Stimulated activated CD4-positive, alpha-beta T cell treated with anti-CD3 and anti-CD28 coated beads, Interleukin-4, amount 100 ng/mL, for 4 hours (primary cell): ENCODE measurements at places on chromosomes 7 and 10.

- no peak for DNase-seq
These were observed 108.8 kb downstream of the GNAI1 start for GRCh38 chr7:80243425-80243824.

GRCh38 chr7:45646207-45646821, 72.1 kb downstream of the ADCY1 start:
- DNase-seq: no peak

- no peak for DNase-seq
These were observed 34.3 kb downstream of the TPST1 start for GRCh38 chr7:66239467-66239856.

DNA sequence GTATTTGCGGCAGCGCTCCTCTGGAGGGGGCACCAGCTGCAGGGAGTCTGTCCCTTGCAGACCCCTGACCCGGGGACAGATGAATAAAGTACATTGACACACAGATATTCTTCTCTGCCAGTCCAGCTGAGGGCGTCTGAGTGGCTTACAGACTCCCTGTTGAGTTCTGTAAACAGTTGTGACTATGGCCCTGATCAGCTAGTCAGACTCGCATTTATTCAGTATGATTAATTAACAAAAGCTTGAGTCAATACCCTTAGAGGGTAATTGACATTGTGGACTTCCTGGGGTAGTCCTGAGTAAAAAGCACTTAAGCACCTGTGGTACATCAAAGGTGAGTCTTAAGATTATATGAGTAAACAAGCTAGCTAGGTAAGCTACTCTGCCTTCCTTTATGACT, 21.0 kb downstream of the ANKRD30A start:
- DNase-seq: no peak

GRCh38 chr7:98249106-98249505, 2.9 kb downstream of the TECPR1 start:
- no peak for DNase-seq

GRCh38 chr10:101850749-101851148, 7.1 kb upstream of the KCNIP2 start:
- DNase-seq: no peak

DNA sequence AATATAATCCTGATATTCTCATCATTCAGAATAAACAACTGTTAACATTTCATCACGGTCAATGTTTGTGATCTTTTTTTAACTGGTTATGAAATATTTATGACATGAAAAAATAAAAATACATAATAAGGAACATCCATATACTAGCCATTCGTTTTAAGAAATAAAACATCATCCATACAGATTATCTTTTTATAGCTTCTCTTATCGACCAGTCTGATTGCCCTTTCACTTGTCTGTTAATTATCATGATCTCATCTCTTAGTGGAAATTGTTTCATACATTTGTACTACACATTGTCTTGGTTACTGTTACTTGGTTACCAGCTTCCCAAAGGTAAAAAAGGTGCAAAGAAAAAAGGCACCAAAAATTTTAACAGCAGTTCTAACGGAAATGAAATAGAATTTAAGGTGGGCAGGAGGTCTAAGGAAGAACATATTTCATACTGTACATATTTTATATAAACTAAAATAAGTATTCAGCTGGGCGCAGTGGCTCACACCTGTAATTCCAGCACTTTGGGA, 8.4 kb downstream of the ARHGAP21 start:
- no peak for DNase-seq

DNA sequence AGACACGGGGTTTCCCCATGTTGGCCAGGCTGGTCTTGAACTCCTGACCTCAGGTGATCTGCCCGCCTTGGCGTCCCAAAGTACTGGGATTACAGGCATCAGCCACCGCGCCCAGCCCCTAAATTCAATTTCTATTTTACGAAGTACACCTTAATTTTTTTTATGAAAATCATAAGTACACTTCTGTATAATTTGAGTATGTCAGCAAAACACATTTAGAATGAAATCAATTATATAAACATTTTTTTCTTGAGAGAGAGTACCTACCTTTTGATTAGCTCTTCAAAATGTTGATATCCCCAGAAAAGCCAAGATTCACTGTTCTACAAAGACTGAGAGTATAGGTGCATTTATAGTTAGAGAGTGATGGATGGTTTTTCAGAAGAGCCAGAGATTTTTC, 20.5 kb upstream of the ITGA8 start:
- no peak for DNase-seq

DNA sequence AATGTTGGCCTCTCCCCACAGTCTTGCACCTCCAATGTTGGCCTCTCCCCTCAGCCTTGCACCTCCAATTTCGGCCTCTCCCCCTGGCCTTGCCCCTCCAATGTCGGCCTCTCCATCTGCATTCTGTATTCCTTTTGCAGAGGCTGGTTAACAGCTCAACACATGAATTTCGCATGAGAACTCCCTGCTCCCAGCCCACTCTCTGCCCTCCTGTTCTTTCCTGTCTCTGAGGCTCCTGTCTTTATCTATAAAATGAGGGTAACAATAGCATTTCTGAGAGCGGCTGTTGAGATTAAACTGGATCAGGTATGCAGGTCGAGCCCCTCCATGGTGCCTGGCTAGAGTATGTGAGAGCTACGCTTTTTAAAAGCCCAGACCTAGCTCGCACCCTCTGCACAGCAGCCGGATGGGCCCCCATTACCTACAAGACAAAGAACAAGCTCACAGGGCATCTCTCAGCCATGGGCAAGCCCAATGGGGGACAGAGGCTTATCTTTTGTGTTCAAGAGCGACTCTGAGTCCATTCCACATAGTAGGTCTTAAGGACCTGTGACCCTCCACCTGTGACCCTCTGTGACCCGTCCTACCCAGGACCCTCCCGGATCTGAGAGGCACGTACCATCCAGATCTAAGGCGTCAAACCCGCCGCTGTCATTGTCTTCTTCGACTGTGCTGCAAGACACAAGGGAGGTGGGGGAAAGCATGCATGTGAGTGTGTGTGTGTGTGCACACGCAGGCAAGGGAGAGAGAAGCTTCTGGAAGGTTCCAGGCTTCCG, 82.2 kb upstream of the GNA12 start:
- no peak for DNase-seq

- DNase-seq: no peak
These were observed 5.9 kb upstream of the LGI1 start for GRCh38 chr10:93751832-93752231.

GRCh38 chr7:151254316-151254715, 5.8 kb upstream of the SMARCD3 start:
- no peak for DNase-seq

DNA sequence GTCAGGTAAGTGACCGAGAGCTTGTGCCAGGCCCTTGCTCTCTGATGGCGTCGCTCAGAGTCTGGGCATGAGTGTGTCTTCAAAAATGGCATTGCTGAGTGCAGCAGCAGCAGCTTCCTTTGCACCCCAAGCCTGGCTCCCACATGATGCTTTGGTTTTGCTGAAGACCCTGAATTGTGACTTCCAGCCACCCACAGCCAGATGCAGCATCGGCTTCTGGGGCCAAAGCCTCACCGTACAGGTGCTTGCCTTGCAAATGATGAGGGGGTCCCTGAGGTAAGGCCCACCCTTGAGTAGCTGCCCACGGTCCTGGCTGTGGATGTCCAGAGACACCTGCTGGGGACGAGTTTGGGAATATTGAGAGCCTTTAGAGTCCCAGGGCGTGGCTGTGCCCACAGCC, 57.9 kb downstream of the JAKMIP3 start:
- no peak for DNase-seq

- no peak for DNase-seq
These were observed 502.7 kb upstream of the PODXL start for GRCh38 chr7:132059141-132059540.

- DNase-seq: no peak
These were observed 1115.3 kb downstream of the REEP3 start for GRCh38 chr10:64636461-64636860.

DNA sequence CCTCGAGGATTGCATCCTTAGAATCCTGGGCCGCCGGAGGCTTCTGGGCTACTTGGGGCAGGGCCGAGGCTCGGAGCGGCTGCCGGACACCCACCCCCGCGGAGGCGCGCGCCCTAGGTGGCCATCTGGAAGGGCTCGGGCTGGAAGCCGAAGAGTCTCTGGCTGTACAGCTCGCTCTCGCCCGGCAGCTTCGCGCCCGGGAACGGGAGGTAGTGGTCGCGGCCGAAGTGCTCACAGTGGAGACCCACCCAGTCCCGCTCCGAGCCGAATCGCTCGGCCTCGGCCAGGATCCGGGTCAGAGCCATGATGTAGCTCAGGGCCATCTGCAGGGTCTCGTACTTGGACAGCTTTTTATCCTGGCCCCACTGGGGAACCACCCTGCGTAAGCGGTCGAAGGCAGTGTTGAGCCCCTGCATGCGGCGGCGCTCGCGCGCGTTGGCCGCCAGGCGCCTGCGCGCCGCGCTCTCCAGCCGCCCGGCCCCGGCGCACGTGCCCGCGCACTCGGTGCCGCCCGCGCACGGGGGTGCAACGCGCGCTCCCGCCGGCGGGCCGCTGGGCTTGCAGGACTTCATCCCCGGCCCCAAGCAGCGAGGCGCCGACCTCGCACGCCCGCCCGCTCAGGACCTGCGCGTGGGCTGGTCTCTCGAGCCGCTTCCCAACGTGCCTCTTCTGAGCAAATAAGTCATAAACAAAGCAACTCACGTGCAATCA, 652 bp downstream of the ATOH7 start:
- peak; percentile 40 for DNase-seq

GRCh38 chr7:1719913-1720312, 49.8 kb downstream of the ELFN1 start:
- no peak for DNase-seq

GRCh38 chr10:93947055-93947454, 46.7 kb upstream of the PLCE1 start:
- no peak for DNase-seq

- peak; percentile 30 for DNase-seq
These were observed 778 bp upstream of the TRIM8 start for GRCh38 chr10:102643336-102644065.

GRCh38 chr10:69914398-69915214, 112.9 kb downstream of the COL13A1 start:
- DNase-seq: peak; percentile 16

- DNase-seq: no peak
These were observed 44.9 kb upstream of the MYL10 start for GRCh38 chr7:101673951-101674350.

DNA sequence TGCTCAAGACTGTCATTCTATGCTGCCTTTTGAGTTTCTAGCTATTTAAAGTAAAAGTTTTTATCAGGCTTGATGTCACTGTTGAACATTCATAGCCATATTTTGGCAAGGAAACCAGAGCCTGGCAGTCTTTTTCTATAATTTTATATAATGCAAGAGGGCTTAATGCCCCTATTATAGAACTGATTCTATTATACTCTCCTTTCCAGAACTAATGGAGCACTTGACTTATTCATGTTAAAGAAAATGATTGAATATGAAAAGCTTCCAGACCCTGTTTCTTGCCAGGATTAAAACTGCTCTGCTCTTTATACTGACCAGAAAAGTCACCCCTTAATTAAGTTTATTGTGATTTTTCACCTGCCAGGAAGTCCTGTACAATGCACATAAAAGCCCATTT, 337.6 kb upstream of the CHRM2 start:
- DNase-seq: no peak

GRCh38 chr7:75623390-75624133, 115.2 kb downstream of the HIP1 start:
- DNase-seq: no peak

GRCh38 chr7:146826329-146826728, 709.7 kb downstream of the CNTNAP2 start:
- no peak for DNase-seq

DNA sequence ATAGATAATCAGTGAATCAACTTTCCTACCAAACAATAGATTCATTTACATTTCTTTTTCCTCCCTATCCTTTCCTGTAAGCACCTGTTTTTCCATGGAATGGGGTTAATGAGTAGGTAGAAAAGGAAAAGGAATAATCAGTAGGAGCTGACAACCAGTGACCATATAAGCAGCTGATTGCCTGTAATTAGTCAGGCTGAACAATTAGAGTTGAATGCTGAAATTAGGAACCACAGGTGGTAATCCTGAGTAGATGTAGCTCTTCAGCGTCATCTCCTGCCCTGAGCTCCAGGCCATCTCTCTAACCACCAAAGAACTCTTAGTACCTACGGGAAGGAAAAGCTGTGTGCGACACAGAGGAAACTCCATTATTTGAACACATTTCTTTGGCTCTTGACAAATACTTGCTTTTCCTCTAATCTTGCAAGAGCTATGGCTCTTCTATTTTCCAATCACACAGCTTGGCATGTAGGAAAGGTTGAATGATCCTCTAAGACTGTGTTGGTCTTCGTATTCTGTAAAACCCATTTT, 63.8 kb downstream of the KLHDC10 start:
- DNase-seq: no peak

- DNase-seq: no peak
These were observed 69.1 kb downstream of the PRKAG2 start for GRCh38 chr7:151807846-151808245.

GRCh38 chr7:96349572-96349971, 27.7 kb upstream of the SLC25A13 start:
- no peak for DNase-seq

- DNase-seq: no peak
These were observed 511.6 kb upstream of the IGFBP3 start for GRCh38 chr7:46432708-46433107.

- DNase-seq: no peak
These were observed 361.3 kb upstream of the MKI67 start for GRCh38 chr10:128487517-128487916.

DNA sequence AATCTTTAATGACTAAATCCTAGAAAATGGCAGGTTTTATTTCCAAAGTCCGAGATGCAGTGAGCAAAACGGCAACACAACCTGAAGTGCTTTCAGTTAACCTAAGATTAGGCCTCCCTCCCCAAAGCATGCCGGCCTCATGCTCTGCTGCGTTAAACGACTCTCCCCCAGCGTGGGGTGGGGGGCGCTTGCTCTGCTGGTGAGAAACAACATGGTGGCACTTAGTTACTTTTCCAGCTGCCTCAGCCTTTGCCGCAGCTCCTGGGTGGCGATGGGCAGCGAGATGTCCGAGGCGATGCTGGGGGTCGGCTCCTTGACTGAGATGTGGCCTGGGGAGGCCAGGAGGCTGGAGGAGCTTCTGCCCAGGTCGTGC, 36.7 kb upstream of the NCAPG2 start:
- DNase-seq: no peak

GRCh38 chr7:73811760-73812168, 19.0 kb upstream of the CLDN4 start:
- DNase-seq: peak; percentile 39

GRCh38 chr10:16933783-16934182, 116.6 kb upstream of the RSU1 start:
- no peak for DNase-seq

- DNase-seq: no peak
These were observed 1.1 kb downstream of the ACTL6B start for GRCh38 chr7:100654908-100655831.

- no peak for DNase-seq
These were observed 802 bp upstream of the CDK6 start for GRCh38 chr7:92837000-92837749.

- no peak for DNase-seq
These were observed 4.7 kb upstream of the MRLN start for GRCh38 chr10:59757966-59758365.

- peak; percentile 10 for DNase-seq
These were observed 26.8 kb upstream of the SORCS3 start for GRCh38 chr10:104614245-104614831.

- DNase-seq: no peak
These were observed 25.1 kb downstream of the DDIT4 start for GRCh38 chr10:72298592-72299519.
